ENCODE measurements at places on chromosomes 3 and 15. TPM values are rescaled to one million over a fixed set of nuclear protein-coding genes. Genes with fewer than 3 reads are reported as not detected.

The FRMD5 gene
- 18.2 TPM for total RNA-seq

The TTC23 gene
- total RNA-seq: 18.6 TPM

The SPATA12 gene
- total RNA-seq: 0.14 TPM

The TERC gene
- 10.0 TPM for total RNA-seq

The CPN2 gene
- total RNA-seq: not detected

The APBA2 gene
- total RNA-seq: 11.1 TPM

The STAB1 gene
- total RNA-seq: 340 TPM

The ADCY5 gene
- not detected for total RNA-seq

The PTPRG gene
- total RNA-seq: 37.5 TPM

The LMCD1 gene
- 14.5 TPM for total RNA-seq

The KLHL6 gene
- total RNA-seq: 14.8 TPM

The APOD gene
- total RNA-seq: 1.8 TPM

DNA sequence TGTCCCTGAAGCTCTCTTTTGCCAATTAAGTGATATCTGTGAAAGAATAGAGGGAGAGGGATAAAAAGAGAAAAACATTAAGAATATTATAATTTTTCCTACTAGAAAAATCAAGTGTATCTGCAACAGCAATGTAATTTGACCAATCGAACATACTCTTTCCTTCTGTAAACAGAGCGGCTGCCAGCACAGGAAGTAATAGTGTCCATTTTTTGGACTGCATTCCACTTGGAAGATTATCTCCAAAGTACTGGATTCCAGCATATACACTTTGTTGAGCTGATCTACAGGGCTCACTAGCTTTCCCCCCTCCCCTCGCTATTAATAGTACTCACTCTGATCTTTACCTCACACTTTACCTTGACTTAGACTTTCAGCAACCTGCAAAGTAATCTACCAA lies 90.4 kb downstream of the SUCLG2 start:
- DNase-seq: peak; percentile 24

- peak; percentile 41 for DNase-seq
These were observed 120.7 kb downstream of the CMSS1 start for GRCh38 chr3:99938270-99938911.

- DNase-seq: no peak
These were observed 797 bp downstream of the PAQR9 start for GRCh38 chr3:142962520-142963233.

- no peak for DNase-seq
These were observed 232.9 kb upstream of the GPR149 start for GRCh38 chr3:154662851-154663250.

DNA sequence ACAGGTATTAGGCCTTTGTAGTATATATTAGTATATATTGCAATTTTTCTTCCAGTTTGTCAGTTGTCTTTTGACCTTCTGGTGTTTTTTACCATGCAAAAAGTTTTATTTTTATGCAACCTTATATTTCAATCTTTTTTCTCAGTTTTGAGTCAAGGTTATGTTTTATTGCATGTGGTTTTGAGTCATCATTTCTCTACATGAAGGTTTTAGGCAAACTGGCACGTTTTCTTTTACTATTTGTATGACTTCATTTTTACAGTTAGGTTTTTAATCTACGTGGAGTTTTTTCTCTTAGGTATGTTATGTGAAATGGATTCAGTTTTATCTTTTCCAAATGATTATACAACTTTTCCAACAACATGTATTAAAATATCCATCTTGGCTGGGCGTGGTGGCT lies 36.8 kb upstream of the TCAIM start:
- no peak for DNase-seq

DNA sequence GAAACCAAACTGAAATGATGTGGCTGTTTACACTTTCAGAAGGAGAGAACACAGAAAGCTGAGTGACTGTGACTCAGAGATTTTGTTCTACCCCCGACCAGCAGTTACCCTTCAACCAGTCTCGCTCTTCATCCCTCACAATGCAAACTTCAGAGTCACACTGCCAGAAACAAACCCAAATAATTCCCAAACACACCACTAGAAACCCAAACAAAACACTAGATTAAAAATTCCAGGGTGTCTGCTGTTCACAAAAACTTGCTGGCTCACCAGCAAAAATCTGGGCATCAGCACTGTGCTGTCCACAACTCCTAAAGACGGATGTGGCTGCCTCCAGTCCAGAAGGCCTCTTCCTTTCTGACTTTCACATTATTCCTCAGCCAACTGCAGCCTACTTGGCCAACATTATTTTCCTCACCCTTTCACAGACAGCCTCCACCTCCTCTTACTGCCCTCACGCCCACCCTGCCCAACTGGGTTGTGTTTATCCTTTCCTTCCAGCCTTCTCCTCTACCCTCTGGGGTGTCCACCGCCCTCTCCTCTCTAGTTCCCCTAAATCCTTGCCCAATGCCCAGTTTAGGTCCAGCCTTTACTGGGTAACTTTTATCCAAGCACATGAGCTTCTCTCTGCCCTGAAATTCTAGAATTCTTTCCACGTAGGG lies 71.4 kb downstream of the MECOM start:
- peak; percentile 61 for DNase-seq

GRCh38 chr15:40121911-40122638 lies 13.4 kb upstream of the BMF start:
- DNase-seq: no peak

DNA sequence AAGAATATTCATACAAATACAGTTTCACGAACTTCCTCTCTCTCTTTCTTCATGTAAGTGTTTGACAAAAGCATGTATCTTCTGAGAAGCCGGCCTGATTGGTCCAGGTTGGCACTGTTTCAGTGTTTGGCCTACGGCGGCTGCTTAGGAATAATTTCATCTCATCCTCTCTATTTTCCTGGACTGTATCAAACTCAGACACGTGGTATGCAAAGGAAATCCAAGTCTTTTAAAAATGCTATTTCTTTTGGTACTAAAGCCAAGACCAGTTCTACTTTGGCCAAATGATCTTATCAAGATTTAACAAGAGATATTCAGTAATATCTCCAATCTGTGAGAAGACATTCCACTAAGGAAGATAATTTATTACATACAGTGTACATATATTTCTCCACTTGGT lies 152.8 kb downstream of the TIGIT start:
- peak; percentile 11 for DNase-seq

GRCh38 chr3:17832016-17832415 lies 89.6 kb upstream of the TBC1D5 start:
- DNase-seq: no peak

DNA sequence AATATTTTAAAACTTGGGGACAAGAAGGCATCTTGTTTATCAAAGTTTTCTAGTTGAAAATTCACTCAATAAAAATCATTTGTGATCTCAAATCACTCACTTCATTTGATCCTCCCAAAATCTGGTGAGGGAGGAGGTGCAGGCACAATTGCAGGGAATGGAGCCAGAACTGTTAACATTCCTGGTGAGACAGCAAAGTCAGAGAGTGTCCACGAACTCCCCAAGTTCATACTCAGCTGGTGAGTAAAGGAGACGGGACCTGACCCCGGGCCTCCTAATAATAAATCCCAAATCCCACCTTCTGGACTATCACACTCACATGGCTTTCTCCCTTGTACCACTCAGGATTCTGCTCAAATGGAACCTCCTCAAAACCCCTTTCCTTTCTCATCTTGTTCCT lies 252.3 kb upstream of the LRTM1 start:
- no peak for DNase-seq

DNA sequence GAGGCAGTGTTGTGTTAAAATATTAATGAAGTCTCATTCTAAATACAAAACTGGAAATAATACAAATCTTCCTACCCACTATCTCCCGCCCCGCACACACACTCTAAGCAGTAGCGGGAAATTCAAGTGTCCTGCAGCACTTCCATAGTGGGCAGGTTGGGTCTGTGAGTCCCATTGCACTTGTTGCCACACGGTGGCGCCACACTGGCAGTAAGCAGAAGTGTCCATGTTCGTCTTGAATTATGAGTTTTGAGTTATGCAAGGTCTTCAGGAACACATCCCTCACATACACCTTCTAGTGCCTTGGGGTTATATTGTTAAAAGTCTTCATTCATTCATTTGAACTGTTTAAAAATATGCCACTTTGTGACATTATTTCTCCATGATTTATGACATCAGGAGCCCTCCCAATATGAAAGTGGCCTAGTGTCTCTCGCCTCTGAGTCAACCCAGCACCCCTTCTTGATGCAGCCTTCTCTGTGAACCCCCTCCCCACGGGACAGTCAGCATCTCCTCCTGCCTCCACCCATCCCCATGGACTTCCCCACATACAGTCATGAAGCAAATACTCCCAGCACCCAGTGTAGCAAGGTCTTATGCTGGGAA lies 17.6 kb upstream of the CCDC174 start:
- peak; percentile 53 for DNase-seq

- no peak for DNase-seq
These were observed 14.0 kb downstream of the ITPR1 start for GRCh38 chr3:4507024-4507596.

DNA sequence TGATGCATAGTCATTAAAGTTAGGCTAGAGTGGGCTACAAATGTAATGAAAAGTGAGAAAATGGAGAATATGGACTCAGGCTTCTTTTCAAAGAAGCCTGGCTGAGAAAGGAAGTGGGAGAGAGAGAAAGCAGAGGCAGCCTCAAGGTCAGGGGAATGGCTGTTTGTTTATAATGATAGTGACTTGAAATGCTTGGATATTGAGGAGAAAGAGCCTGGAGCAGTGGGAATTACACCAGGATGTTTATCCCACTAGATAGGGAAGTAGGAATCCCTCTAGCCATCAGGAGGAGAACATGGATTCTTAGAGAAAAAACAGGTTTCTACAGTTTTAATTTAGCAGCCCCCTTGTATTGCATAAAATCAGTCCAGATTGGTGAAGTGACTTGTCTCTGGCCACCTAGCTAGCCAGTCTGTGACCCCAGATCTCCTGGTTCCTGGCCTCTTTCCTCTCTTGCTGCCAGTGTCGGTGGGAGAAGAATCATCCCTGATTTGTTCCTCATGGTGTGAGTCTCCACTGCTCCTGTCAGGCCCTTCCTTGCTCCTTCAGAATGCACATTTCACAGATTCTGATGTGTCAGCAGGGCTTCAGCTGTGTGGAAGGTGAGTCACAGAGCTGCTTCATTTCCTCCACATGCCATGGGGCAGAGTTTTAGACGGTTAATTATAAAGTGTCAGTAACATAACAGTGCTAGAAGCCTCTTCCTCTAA lies 32.9 kb downstream of the SEMA6D start:
- DNase-seq: peak; percentile 84

- DNase-seq: no peak
These were observed 847.2 kb upstream of the DPPA4 start for GRCh38 chr3:110184536-110184935.

- DNase-seq: no peak
These were observed 39.0 kb downstream of the KIF9 start for GRCh38 chr3:47243419-47244147.

DNA sequence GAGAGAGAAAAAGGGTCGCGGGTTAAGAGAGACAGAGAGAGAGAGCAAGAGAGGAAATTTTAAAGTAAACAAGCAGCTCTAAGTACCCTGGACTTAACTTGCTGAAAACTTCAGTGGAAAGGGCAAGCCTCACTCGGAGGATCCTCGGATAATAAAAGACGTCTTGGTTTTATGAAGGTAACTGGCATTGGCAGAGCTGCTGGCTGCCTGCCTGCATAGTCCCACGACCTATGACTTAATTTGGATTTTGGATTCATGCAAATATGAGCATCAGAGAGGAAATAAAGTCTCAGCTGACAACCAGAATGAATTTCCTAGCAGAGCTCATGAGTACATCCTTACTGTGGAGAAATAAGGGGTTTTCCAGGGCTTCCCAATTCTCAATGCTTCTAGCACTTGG lies 95.1 kb upstream of the PDZRN3 start:
- DNase-seq: no peak

DNA sequence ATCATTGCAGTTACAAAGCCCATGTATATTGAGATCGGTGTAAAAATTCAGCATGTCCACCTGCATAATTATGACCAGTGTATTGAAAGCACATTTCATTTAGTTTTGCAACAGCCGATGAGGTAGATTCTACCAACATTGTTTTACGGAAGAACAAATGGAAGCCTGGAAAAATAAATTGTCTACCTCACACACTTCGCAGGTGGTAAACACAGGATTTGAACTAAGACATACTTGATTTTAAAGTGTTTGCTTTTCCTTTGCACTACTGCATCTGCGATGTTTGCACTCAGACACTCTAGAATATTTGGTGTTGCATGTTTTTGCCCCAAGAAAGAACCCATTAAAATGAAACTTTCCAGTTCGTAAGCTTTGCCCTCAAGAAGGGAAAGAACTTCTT lies 148.4 kb downstream of the PGPEP1L start:
- DNase-seq: no peak

DNA sequence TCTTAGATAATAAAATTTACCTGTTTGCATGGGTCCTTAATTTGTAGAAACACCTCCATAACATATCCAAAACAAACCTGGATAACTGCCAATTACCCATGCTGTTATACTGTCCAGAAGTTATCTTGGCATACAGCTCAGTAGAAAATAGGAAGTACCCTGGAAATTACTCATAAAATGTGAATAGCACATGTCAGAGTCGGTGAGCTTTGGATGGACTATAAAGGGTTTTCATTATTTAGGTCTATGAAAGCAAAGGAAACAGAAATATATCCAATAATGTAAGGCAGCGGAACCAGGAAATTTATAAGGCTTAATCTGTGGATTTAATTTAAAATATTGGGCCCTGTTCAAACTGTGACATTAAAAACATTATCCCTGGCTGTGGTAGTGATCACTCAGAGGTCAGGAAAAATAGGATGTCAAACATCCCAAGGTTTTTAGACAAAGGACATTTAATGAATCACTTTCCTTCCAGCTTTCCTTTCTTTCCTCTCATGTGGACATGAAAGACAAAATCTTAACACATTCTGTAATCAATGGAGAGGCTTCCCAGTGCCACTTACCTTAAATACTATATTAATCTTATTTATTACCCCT lies 459.0 kb upstream of the DPH6 start:
- DNase-seq: peak; percentile 87

- DNase-seq: no peak
These were observed 76.4 kb downstream of the LSM3 start for GRCh38 chr3:14254812-14255702.

GRCh38 chr3:36918050-36918449 lies 26.8 kb downstream of the TRANK1 start:
- DNase-seq: no peak

DNA sequence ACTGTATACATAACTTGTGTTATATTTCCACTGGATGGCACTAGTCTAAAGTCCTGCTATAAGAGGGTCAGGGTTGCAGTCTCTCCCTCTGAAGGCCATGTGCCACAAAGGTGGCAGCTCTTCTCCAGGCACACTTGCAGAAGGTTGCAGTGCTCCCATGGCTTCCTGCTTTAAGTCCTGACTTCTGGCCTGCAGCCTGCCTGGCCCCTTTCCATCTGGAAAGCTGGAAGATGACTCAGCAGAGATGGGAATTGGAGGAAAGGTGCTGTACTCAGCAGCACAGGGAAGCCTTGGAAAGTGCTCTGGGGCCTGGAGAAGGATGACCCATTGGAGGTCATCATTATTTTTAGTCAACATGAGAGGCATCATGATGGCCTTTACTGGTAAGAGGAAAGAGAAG lies 40.9 kb upstream of the MRPL3 start:
- peak; percentile 82 for DNase-seq

DNA sequence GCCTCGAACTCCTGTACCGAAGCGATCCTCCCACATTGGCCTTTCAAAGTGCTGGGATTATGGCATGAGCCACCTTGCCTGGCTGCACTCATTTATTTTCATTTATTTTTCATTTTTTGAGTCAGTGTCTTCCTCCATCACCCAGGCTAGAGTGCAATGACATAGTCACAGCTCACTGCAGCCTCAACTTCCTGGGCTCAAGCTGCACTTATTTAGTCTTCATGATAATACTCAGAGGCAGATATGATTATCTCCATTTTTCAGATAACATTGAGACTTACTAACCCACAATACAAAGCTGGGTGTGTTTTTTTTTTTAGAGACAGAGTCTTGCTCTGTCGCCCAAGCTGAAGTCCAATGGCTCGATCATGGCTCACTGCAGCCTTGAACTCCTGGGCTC lies 10.0 kb downstream of the PRKCI start:
- DNase-seq: no peak
